Panc1 (cell line): ENCODE measurements at places on chromosomes 6 and 20. TPM values are rescaled to one million over a fixed set of nuclear protein-coding genes. Genes with fewer than 3 reads are reported as not detected.

GRCh38 chr6:157500022-157500421, 119.0 kb downstream of the ZDHHC14 start:
- no peak for DNase-seq

DNA sequence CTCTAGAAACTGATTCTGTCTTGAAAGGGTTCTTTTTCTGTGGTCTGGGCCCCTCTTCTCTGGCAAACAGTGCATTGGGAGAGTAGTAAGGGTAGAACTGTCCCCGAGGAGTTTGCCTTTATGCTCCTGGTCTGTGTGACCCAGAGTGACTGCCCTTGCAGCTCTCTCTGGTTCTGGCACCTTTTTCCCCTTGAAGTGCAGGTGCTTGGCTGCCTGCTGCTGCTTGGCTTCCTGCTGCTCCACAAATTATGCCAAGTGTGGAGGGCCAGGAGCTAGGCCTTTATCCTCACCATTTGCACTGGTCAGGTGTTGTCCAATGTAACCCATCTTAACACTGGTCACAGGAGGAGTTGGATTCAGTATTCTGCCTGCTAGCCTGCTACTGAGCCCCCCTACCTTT, 11.2 kb downstream of the KIZ start:
- DNase-seq, result no peak

DNA sequence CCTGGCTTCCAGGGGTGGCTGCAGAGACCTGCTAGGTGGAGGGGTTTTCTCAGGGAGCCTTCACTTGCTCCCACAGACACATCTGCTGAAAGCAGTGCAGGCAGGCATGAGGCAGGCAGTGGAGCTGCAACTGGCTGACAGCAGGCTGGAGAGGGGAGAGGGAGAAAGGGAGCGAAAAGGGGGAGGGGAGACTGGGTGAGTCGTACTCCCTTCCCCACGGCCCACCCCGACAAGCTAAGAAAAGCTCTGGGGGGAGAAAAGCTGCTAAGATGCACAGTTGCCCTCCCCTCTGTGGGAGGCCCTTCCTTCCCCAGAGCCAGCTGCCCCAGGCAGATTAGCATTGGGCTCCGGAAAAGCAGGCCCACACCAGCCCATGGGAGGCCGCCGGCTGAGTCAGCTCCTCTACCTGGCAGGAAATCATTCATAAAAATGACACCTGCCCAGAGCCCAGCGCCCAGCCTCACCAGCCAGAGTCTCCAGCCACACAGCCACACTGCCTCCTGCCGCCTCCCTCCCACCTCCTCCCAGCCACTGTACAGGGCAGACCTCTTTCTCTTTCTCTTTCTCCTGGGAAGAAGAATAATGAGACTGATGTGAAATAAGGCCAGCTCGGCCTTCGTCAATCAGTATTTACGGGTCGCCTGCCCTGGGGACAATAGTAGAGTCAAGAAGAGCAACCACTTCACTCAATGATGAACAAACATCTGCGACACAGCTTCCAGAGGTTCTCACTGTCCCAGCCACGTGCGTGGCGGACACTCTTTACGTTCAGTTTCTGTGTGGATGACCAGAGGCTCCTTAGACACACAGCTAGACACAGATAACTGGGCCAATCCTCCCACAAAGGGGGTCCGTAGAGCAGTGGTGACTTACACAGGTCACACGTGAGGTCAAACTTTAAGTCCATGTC, 7.7 kb upstream of the C20orf203 start:
- DNase-seq, result no peak

DNA sequence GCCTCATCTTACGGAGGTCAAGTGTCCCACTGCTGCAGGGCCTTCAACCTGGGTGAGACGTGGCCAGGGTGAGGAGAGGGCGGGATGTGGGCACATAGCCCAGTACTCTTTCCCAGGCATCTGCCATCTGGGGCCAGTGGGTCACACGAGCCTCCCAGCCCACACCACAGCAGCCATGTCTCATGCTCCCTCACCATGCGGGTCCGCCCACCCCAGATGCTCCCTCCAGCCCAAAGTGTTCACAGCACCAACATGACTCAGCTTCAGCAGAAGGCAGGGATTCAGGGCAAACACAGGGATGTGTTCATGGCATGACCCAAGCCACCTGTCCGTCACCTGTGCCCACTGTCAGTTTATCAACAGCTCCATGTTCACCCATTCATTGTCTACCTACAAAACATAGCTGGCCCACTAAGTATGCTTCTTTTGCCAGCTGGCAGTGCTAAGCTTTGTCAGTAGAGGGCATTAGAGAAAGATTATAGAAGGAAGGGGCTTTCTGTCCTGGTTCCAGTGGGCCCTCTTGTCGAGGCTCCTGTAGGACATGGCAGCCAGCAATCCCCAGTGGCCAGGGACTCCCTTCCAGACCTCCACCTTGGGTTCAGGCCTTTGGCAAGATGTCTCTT, 109.2 kb downstream of the FOXF2 start:
- no peak for DNase-seq

DNA sequence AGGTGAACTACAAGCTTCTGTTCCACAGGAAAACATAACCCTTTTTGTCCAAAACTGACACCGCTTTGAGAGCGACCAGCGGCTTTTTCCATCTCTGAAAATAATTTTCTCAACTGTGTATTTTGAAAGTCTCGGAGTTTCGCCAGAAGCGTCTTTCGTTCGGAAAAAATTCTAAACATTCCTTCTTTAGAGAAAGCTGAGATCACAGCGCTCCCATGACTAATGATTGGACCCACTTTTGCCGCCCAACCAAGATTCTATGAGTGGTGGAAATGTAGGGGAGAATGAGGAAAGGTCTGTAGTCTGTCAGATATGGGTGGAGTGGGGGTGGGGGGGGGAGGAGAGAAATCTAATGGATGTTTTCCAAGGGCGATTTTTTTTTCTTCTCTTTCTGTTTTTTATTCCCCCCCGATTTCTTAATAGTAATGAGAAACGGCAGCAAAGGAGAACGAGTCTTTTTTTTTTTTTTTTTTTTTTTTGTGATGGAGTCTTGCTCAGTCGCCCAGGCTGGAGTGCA, 189.3 kb downstream of the TRIM27 start:
- no peak for DNase-seq

DNA sequence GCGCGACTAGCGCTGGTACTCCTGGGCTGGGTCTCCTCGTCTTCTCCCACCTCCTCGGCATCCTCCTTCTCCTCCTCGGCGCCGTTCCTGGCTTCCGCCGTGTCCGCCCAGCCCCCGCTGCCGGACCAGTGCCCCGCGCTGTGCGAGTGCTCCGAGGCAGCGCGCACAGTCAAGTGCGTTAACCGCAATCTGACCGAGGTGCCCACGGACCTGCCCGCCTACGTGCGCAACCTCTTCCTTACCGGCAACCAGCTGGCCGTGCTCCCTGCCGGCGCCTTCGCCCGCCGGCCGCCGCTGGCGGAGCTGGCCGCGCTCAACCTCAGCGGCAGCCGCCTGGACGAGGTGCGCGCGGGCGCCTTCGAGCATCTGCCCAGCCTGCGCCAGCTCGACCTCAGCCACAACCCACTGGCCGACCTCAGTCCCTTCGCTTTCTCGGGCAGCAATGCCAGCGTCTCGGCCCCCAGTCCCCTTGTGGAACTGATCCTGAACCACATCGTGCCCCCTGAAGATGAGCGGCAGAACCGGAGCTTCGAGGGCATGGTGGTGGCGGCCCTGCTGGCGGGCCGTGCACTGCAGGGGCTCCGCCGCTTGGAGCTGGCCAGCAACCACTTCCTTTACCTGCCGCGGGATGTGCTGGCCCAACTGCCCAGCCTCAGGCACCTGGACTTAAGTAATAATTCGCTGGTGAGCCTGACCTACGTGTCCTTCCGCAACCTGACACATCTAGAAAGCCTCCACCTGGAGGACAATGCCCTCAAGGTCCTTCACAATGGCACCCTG, 1.6 kb downstream of the TPBG start:
- no peak for DNase-seq

- DNase-seq, result no peak
These were observed 250.5 kb upstream of the PRND start for GRCh38 chr20:4471221-4471620.

DNA sequence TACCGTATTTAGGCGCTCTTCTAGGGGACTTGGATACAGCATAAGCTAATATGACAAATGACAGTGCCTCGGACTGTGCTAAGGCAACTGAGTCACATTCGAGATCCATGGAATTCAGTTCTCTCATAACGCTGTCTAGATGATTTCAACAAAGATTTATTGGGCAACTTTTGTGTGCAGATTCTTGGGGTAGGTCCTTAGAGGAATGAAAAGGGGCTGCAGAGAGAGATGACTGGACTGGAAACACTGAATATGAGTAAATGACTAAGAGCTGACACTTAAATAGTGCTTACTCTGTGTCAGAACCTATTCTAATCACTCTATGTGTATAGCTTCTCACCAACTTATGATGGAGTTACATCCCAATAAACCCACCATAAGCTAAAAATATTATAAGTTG, 36.4 kb upstream of the MARCKS start:
- DNase-seq, result no peak

SPATS1 gene
- not detected for total RNA-seq

GSTA2 gene
- total RNA-seq, result not detected

PI16 gene
- total RNA-seq, result not detected
